ENCODE measurements at places on chromosomes 1 and 21.
A peak's percentile ranks its signal among the peaks of the same experiment; 100 is the strongest.

DNA sequence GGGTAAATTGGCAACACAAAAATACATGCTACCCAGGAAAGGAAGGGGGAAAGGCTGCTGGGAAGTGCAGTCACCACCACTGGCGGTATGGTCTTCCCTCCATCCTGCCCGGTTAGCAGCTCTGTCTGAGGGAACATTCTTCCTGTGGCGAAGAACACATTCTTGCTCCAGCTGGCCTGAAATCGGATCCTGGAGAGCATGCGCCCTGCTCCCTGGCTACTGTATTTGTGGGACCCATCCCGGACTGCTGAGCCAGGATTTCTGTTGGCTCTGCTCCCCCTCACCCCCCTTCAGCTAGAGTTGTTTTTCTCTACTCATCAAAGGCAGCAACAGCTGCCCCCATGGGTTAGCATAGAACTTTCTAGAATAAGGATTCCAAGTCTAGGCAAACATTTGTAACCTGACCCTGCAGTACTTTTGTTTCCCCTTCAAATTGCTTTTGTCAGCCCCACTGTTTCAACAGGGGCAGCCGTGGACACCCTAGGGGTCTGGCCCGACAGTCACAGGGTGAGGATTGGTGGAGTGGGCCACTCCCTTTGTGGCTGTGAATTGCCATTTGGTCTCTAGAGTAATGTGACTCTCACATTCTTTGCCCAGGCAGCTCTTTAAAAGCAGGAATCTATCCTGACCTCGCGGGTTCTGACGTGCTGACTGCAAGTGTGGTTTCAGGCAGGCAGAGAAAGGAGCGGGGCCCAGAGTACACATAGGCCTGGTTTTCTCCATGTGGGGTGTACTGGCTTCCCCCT is 157.7 kb downstream of the TOMM20 start:
- DNase-seq: no peak

- DNase-seq: no peak
These were observed 89.5 kb upstream of the GREM2 start for GRCh38 chr1:240701412-240701811.

- no peak for DNase-seq
These were observed 24.9 kb upstream of the KIRREL1 start for GRCh38 chr1:157968508-157968907.

GRCh38 chr1:62991152-62991551 is 207.2 kb downstream of the ATG4C start:
- no peak for DNase-seq

DNA sequence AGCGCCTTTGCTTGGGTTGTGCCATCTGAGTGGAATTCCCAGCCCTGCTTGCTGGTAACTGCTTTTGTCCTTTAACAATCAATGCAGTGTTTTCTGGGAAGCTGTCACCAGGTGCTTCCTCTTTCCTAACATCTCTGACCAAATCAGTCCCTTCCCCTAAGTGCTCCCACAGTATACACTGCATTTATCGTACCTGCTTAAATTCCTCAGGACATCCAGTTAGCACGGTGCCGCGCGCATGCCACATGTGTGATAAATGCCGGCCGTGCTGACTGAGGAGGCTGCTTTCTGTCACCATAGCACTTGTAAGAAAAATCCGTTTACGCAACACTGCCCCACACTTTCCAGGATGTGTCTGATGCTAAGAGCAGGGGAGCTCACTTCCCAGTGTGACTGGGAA is 115.4 kb downstream of the BCAR3 start:
- no peak for DNase-seq

- DNase-seq: peak; percentile 93
These were observed 48.1 kb downstream of the AHDC1 start for GRCh38 chr1:27555700-27556424.

DNA sequence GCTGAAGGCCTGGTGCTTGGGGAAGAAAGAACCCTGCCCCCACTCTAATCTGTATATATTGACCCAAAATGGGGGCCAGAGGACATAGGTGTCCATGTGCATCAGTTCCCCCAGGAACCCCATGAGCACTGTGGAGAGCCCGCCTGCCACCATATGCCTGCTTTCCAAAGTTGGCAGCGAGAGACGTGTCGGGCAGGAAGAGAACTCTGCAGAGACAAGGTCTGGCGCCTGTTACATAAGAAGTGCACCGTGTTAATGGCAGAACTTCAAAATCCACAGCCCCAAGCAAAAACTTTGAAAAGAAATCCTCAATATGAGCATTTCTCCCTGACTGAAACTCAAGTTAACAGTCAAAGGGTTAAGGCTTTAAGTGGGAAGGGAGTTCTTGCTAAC is 8.0 kb downstream of the CTNNBIP1 start:
- no peak for DNase-seq

DNA sequence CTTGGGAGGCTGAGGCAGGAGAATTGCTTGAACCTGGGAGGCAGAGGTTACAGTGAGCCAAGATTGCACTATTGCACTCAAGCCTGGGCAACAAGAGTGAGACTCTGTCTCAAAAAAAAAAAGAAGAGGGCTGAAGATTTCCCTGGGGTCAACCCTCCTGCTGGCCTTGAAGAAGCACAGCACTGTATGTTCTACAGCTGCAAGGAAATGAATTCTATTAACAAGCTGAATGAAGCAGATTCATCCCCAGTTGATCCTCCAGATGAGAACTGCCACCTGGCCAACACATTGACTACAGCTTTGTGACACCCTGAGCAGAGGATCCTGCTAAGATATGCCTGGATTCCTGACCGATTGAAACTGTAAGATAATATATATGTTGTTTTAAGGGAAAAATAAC is 129.5 kb downstream of the ADSS2 start:
- no peak for DNase-seq

DNA sequence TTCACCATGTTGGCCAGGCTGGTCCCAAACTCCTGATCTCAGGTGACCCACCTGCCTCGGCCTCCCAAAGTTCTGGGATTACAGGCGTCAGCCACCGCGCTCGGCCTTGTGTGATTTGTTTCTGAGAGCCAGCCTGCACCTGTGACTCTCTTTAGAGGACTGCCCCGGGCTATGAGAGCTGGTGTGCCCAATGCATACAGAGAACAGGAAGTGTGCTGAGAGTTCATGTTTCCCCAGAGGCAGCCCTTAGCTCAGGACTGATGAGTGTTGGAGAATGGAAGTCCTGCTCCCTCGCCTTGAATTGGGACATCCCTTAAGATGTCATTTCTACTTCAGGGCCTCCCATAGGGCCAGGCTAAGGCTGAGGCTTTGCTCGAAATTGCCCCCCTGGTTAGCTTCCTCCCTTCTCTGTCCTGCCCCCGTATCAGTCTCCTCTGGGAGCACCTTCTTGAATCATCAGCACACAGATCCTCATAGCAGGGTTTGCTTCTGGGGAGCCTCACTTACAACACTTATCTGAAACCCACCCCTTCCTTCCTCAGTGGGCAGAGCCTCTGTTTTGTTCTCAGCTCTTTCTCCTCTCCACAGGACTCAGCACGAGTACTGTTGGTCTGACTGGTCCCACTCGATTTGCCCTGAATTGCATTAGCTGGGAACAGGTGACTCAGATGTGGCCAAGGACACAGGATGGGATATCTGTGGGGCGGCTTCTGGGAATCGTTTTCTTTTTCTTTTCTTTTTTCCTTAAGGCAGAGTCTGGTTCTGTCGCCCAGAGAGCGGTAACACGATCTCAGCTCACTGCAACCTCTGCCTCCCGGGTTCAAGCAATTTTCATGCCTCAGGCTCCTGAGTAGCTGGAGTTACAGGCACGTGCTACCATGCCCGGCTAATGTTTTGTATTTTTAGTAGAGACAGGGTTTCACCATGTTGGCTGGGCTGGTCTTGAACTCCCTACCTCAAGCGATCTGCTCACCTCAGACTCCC is 80.1 kb downstream of the UBIAD1 start:
- DNase-seq: no peak

DNA sequence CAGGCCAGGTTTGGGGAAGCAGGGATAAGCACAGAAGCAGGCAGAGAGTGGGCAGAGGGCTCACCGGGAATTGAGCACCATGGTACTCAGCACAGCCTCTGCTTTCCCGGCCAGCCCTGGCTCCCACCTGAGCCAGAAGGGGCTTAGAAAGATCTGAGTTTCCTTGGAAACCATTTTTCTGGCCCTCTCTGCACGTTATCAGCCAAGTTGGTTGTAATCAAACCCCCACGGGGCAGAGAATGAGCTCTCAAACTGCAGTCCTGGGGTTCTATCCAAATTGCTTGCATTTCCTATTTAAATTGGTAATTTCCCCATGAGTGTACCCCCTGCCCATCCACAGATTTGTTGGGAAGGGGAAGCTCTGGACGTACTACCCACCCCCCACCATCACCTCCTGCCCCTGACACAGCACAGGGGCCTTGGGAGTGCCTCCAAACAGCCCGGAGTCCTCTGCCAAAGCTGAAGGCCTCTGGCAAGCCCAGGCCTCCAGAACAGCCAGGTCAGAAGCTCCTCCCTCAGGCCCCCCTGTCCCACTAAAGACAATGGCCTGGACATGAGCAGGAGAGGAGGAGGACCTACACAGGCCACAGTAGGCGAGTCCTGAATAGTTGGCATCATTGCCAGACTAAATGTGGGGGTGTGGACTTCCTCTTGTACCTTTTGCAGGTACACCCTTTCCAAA is 42.7 kb upstream of the GJB5 start:
- no peak for DNase-seq

- DNase-seq: no peak
These were observed 7.2 kb downstream of the MECR start for GRCh38 chr1:29223521-29223920.

- DNase-seq: no peak
These were observed 21.0 kb downstream of the NFYC start for GRCh38 chr1:40712405-40712944.

- DNase-seq: no peak
These were observed 338.1 kb downstream of the RPS6KC1 start for GRCh38 chr1:213389061-213389581.

DNA sequence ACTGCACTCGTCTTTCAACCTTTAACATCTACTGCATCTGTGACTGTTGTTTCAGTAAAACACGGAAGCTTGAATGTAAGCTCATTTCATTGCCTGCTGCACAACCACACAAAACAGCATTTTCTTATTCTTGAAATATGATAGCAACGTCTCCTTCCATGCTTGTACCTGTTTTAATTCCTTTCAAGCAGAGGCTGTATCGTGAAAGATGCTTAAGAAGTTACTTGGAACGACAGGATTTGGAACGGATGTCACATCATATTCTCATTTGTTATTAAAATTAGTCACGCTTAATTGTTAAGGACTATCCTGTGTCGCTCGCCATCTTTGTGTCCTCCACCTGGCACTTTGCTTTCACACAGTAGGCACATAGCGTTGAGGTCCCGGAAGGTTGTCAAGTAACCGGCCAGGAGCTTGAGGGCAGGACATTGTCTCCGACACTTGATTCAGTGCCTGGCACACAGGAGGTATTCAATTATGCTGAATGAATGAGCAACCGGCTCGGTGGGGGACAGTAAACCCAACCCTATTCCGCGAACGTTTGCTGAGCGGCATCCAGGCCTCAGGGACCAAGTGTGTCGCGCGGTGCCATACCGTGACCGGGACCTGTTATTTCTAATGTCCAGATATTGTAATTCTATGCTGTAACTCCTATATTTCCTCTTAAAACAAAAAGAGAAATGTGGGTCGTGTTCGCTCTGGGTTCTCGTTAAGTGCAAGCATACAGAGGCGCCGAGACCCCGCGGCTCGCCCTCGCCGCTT is 499 bp upstream of the SH3GLB1 start:
- peak; percentile 17 for DNase-seq

GRCh38 chr1:32005522-32005921 is 8.1 kb upstream of the KHDRBS1 start:
- no peak for DNase-seq

DNA sequence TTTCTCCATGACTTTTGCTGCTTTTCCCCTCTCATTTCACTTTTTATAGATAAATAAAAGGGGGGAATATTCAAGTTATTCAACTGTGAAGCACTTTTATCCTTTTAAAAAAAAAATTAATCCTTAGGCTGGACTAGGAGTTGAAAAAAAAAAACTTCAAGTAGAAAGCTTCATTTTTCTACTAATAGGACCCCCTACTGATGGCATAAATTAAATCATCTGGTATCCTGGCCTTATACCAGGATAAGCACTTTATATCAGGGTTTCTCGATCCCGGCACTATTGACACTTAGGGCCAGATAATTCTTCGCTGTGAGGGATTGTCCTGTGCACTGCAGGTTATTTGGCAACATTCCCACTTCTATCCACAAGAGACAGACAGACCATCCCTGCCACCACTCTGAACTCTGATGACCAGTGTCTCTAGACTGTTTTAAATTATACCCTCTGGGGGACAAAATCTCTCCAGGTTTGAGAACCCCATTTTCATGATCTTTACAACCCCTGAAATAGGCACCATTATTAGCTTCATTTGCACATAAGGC is 17.6 kb downstream of the USP33 start:
- DNase-seq: no peak

DNA sequence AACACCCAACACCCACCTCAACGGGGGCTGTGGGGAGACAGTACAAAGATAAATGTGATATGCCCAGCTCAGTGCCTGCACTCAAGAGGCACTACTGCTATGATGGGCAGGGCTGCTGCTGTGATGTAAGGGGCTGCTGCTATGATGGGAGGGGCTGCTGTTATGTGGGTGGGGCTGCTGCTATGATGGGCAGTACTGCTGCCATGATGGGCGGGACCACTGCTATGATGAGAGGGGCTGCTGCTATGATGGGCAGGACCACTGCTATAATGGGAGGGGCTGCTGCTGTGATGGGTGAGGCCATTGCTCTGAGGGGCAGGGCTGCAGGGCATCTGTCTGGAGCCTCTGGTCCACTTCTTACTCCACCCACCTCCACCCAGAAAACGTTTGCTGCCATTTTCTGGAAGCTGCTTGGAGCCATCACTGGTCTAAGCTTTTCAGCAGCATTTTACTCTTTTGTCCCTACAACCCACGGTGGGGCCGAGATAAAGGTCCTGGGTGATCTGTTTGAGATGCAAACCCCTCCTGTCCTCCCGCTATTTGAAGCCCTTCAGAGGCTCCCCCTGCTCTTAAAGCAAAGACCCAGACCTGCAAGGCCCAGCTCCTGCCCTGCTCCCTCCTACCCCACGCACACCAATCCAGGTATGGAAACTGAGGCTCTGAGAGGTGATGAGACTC is 656.9 kb downstream of the PTPRU start:
- DNase-seq: no peak

DNA sequence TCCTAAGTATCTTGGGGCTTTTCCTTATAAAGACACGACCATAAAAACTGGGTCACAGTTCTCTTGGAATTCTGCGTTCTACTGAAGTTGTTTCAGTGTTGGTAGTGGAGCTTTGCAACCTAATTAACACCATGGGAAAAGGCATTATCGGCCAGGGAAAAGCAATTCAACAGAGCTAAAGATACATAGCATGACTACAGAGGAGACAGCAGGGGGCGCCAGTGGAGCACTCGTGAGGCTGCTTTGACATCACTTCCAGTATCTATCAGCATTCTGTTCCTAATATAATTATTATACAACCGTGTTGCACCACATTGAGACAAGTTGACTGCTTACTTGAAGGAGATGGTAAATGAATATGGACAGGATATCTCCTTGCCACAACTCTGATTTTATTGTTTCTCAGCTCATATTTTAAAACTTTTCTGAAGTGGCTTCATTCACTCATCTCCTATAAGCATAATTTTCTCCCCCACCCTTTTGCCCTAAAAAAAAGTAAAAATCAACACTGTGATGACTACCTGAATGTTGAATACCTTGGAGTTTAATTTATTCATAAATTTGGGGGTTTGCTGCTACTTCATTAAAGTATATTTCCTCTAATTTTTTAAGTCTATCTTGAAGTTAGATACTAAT is 39.4 kb downstream of the ZP4 start:
- DNase-seq: peak; percentile 29
